ENCODE measurements at places on chromosomes 5 and 9.

- no peak for DNase-seq
These were observed 113.0 kb downstream of the FAM170A start for GRCh38 chr5:119742311-119742710.

DNA sequence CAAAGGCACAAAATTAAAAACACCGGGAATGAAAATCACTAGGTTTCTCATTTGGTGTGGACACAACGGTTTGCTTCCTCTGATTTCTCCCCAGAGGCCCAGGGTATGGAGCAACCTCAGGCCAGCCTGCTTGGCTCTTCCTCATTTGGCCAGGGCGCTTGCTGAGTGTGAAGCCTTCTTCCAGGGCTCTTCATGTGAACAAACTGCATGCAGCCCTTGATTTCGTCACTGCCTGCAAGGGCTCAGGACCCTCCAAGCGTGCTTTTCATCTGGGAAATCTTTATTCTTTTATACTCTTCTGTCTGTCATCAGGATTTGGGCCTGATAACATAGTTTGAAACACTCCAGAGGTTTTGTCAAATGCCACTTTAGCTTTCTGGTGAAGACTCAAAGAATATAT, 122.6 kb upstream of the KLF4 start:
- DNase-seq = no peak

DNA sequence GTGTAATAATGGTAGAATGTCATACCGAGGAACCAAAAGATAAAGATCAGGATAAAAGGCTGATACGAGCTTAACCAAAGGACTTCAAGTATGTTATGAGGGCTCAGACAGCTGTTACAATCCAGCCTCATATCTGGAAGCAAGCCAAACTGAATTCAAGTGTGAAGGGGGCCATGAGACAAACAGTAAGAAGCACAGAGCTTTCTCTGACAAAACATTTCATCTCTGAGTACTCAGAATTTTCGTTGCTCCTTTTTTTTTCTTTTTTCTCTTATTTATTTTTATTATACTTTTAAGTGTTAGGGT, 52.9 kb upstream of the CD180 start:
- no peak for DNase-seq

- DNase-seq = peak; percentile 15
These were observed 157.8 kb downstream of the ARHGEF28 start for GRCh38 chr5:73783828-73784227.

DNA sequence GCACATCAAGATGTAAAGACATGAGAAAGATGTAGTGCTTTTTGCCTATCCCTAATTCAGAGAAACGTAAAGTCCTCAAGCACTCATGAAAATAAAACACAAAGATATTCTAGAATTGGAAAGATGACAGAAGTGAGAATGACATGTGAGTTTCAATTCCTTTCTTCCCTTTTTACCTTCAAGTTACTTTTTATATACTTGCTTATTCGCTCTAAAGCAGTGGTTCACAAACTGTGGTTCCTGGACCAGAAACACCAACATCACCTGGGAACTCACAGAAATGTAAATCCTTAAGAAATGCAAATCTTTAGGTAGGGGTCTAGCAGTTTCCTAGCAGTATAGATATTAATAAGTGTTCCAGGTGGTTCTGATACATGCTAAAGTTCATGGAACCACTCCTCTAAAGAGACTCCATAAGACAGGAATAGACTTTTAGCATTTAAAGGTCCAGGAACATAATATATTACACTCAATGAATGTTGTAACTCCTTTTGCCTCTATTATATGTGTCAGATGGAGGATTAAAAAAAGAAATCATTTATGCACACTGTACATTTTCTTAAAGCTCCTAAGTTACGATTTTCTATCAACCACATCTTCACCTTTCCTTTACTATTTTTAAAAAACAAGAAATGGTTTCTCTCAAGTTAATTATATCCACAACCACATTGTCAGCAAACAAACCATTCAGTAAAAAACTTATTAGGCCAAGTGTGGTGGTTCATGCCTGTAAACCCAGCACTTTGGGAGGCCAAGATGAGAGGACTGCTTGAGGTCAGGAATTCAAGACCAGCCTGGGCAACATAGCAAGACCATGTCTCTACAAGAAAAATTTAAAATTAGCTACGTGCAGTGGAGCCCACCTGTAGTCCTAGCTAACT, 39.9 kb downstream of the ERP44 start:
- DNase-seq = no peak

DNA sequence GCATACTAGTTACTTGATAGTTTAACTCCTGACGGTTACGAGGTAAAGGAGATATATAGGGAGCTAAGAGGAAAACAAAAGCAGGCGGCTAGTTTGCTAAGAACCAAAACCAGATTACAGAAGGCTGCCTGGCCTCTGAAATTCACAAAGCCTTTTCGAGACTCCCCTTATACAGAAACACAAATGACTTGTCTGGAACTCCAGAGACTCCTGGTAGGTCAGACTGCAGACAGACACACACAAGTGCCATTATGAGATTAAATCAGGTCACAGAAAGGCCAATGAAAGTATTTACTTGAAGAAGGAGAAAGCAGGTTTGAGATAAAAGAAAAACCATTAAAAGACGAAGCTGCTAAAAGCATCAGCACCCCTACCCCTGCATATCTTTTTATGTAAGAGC, 142.5 kb upstream of the LRRTM2 start:
- no peak for DNase-seq

DNA sequence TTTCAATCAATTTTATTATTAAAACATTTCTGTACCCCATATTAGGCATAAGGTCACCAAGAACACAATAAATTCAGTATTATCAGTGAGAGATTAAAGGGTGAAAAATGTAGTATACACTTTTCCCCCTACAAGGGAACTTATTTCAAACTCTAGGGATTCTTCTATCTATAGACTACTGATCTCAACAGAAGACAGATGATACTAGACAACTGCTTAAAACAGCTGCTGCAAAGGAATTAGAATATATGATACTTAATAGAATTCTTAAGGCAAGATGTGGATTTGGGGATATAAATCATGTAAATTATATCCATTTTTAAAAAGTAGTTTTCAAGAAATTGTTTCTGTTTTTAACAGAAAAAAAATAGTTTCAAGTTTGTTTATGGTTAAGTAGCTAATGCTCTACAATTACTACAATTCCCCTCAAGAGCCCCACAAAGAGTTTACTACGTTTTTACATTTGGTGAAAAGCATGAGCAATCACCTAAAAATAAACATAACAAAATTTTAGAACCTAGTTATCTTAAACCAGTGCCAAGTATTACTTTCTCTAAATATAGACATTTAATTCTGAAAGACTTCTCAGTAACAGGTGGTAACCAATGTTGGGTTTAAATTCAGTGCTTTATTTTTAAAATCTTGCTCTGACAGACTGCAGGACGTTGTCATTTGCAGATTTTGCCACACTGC, 6.0 kb downstream of the KIF24 start:
- no peak for DNase-seq

DNA sequence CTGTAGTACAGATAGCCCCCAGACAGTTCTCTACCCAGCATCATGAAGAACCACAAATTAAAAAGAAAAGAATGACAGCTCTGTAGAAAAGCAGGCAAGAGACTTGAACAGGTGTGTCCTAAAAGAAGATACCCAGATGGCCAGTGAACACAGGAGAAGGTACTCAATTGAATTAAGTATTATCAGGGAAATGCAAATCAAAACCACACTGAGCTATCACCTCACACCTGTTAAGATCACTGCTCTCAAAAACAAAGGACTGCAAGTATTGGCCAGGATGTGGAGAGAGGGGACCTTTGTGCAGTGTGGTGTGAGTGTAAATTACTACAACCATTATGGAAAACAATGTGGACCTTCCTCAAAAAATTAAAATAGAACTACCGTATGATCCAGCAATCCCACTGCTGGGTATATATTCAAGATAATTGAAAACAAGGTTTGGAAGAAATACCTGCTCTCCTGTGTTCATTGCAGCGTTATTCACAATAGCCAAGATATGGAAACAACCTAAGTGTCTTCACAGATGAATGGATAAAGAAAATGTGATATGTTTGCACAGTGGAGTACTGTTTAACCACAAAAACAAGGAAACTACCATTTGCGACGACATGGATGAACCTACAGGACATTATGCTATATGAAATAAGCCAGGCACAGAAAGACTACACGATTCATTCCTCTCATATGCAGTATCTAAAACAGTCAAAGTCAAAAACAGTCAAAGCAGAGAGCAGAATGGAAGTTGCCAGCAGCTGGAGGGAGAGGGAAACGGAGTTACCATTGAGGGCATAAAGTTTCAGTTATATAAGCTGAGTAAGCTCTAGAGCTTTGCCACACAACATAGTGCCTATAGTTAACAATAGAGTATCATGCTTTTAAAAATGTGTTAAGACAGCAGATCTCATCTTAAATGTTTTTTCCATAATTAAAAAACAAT, 102.6 kb downstream of the WNK2 start:
- DNase-seq = no peak

DNA sequence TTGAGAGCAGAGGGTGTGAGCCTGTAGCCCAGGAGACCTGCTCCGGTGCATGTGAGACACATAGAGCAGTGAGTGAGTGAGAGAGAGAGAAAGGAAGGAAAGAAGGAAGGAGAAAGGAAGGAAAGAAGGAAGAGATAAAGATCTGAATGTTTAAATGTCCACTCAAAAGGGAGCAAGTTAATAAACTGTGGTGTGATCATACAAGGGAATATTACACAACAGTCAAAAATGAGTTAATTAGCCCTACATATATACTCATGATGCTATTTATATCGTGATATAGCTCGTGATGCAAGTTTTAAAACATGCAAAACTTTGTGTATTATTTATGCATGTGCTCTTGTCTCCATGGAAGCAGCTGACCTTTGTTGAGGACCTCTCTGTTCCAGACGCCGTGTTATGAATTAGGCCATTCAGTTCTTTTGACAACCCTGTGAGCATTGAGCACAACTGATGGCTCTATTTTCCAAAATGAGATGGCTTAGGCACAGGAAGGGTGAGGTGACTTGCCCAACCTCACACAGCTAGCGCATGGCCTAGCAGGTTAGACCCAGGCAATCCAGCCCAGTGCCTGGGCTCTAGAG, 70.6 kb downstream of the HMCN2 start:
- DNase-seq = no peak

DNA sequence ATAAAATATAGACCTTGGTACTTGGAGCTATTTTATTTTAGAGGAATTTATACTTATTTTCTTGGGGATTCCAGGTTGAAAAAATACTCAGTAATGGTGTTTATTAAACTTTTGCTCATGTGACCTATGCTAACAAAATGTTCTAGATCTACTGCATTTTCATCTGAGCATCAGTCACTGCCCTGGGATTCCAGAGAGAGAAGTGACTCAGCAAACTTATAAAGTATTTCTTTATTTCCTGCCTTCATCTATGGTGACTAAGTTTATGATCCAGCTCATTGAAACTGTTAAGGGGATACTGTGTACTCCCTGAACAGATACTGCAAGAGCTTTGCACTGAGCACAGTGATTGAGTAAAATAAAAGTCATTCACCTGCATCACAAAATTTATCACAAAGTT, 298.5 kb upstream of the CDH18 start:
- no peak for DNase-seq

DNA sequence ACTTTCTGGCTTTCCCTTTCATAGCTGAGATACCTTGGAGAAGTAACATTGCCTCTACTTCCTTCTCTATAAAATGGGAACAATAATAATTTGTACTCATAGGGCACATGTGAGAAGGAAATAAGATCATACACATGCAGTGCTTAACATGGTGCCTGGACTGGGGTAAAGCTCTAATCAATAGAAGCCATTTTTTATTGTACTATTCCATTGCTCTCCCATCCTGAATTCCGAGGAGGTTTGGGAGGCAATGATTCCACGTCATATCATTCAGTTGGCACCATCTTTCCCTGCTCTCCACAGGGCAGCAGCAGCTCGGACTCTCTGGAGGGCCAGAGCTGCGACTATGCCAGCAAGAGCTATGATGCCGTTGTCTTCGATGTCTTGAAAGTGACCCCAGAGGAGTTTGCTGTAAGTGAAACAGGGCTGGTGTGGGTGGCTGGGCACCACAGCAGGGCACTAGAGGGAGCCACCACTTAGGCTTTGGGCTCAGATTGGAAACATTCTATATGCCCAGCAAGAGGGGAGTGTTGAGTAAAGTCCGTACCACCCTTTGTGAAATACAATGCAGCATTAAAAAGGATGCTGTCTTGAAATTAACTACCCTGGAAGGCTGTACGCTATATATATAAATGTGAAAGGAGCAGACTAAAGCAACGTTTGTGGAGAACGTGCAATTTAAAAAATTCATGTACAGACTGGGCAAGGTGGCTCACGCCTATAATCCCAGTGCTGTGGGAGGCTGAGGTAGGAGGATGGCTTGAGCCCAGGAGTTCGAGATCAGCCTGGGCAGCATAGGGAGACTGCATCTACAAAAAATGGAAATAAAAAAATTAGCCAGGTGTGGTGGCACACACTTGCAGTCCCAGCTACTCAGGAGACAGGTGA, 51.2 kb downstream of the RALGPS1 start:
- DNase-seq = peak; percentile 51

DNA sequence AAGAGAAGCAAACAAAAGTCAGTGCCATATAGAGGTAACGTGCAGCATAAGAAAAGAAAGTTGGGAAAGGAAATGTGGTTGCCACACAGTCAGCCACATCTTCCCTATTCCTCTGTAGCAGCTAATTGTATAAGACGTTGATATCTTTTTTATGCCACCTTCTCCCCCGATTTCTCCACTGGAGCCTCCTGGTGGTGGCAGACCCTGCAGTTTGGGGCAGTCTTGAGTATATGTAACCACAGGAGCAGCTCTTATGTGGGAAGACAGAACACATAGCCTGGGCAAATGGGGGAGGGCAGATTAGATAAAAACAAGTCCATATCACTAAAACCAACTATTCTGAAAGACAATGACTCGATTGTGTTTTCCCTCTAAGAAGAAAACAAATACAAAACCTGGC, 99.7 kb downstream of the PLCXD3 start:
- no peak for DNase-seq

DNA sequence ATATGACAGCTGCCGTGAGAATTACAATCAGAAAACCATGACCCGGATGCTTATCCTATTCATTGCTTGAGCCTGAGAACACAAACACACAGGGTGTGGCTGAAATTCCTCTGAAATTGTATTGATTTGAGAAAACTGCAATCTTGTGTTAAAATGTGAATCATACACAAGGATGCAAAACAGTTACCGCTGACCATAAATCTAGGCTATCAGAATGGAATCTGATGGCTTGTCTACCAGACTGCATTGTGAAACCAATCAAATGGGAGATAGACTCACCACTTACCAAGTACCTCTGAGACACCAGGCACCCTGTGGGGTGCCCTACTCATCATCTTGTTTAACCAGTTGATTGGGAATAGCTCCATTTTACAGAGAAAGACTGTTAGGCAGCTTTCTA, 188.7 kb upstream of the MSX2 start:
- no peak for DNase-seq

DNA sequence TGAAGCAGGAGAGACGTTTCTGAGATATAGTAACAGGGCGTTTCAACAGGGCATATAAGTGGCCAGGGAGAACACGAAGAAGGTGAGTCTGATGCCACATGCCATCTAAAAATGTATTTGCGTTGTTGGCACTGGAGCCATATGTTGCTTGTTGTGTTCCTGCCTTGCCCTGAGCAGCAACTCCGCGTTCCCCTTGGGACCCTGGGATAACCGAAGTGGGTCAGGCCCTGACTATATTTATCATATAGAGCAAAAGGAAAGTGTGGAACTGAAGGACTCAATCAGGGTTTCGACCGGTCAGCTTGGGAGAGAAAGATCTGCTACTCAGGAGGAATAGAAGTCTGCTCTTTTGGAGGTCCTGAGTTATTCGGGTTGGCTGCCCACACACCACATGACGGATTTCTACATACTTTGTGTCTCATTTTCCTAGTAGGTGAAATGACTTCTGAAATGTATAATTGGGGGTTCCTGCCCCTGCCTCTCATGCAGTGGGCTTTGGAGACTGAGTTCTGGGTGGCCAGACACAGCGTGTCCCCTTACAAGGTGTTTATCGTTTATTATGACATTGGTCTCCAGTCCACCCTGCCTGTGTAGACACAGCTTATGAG, 3.0 kb downstream of the STC2 start:
- DNase-seq = peak; percentile 20

Measured in NCI-H1694 treated with DMSO at 0.1 percent for 48 hours (cell line).